ENCODE measurements at places on chromosomes 3 and 15. TPM values are rescaled to one million over a fixed set of nuclear protein-coding genes. Genes with fewer than 3 reads are reported as not detected.
A peak's percentile ranks its signal among the peaks of the same experiment; 100 is the strongest.

Gene CACNA1D
- not detected for total RNA-seq

Gene GP5
- total RNA-seq: 0.72 TPM

Gene TRIM42
- total RNA-seq: not detected

Gene IGF2BP2
- 0.52 TPM for total RNA-seq

Gene CPN2
- total RNA-seq: not detected

Gene MOBP
- not detected for total RNA-seq

Gene ARPP21
- total RNA-seq: not detected

Gene LDHAL6B
- not detected for total RNA-seq

DNA sequence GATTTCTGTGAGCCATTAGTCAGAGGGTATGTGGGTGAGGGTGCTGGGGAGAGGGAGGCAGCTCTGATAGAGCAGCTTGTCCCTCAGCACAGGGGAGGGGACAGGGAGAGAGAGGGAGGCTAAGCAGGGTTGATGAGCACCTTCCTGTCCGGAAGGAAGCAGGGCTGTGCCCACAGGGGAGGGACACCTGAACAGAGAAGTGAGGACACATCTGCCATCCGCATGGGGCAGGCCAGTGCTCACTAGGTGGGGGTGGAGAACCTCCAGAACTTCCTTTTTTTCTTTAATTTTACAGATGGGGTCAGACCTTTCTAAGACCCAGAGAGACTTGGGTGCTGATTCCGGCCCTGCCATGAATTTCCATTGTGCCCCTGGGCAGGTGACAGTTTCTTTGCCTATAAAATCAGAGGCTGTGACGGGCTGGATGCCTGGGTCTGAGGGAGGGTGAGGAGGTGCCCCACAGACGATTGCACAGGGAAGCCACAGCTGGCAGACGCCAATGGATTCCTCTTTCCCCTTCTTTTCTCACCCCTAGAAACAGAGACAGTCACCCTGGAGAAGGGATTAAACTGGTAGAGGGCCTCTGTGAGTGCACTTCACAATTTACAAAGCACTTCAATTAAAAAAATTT, 4.1 kb upstream of the TGM5 start:
- H3K27me3 ChIP-seq: peaks cover 7% of the 10 kb centered on the region
- no peaks in the 10 kb centered on the region for H3K36me3 ChIP-seq
- no peak overlapping the region for H3K27ac ChIP-seq
- H3K4me3 ChIP-seq: no peak overlapping the region
- no peaks in the 10 kb centered on the region for H3K4me1 ChIP-seq

- DNase-seq: peak; percentile 77
- no peak overlapping the region for H3K27ac ChIP-seq
- no peaks in the 10 kb centered on the region for H3K36me3 ChIP-seq
- no peaks in the 10 kb centered on the region for H3K27me3 ChIP-seq
- H3K4me1 ChIP-seq: no peaks in the 10 kb centered on the region
Observed at GRCh38 chr15:40344631-40345120, 3.9 kb upstream of the CCDC9B start.

DNA sequence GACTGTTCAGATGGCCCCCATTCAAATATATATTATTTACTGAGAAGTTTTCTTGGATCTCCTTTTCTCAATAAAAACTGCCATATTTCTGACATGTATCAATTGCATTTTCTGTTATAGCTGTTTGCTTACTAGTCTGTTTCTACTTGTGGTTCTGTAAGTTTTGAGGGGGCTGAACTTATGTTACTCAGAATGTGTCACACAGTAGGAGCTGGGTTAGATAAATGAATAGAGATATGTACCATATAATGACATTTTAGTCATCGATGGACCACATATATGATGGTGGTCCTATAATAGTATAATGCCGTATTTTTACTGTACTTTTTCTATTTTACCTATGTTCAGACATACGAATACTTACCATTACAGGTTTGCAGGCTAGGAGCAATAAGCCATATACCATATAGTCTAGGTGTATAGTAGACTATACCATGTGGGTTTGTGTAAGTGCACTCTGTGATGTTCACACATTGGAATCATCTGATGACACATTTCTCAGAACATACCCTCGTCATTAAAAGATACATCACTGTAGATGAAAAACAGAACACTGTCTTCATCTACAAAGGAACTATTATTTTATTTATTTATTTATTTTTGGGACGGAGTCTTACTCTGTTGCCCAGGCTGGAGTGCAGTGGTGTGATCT, 22.3 kb downstream of the PPP4R2 start:
- peak overlapping the region; percentile 59 for H3K27ac ChIP-seq
- H3K36me3 ChIP-seq: peaks cover 31% of the 10 kb centered on the region
- H3K4me1 ChIP-seq: peaks cover 62% of the 10 kb centered on the region
- H3K27me3 ChIP-seq: no peaks in the 10 kb centered on the region
- DNase-seq: no peak

DNA sequence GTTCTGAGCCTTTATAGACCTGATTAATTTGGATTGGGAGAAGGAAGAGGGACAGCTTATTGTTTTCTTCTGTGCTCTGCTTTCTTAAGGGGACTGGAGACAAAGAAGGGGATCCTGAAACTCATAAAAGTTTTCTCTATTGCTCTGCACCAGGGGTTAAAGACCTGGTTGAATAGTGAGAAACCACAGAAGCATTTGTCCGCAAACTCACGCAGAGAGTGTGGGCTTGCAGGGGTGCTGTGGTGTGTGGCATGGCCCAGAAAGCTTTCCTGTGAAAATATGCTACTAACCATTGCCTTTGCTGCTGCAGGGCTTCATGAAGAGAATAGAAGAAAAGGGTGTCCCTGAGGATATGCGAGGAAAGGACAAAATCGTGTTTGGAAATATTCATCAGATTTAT, 73.1 kb upstream of the UMPS start:
- H3K4me3 ChIP-seq: no peak overlapping the region
- H3K36me3 ChIP-seq: no peaks in the 10 kb centered on the region
- no peak for DNase-seq
- H3K27ac ChIP-seq: no peak overlapping the region
- H3K4me1 ChIP-seq: peaks cover 23% of the 10 kb centered on the region

DNA sequence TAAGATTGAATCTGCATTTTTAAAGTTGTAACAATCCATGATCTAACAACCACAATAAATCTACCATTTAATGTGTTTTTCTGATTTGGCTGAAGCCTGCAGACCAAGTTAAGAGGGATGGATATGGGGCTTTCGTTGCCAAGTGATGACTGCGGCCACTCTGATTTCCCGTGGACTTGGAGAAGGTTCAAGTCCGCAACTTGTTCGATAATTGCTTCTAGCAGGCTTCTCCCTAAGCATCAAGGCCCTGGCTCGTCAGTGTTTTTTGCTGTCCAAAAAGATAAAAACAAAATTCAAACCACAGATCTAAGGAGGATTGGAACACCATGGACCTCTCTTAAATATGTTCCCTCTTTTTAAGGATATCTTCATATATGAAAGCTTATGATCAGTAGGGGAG, 256.6 kb downstream of the CNTN3 start:
- no peaks in the 10 kb centered on the region for H3K27me3 ChIP-seq
- no peak overlapping the region for H3K27ac ChIP-seq
- H3K4me1 ChIP-seq: no peaks in the 10 kb centered on the region

GRCh38 chr15:54659646-54660045, 537.1 kb downstream of the RSL24D1 start:
- peaks cover 2% of the 10 kb centered on the region for H3K27me3 ChIP-seq
- no peaks in the 10 kb centered on the region for H3K36me3 ChIP-seq
- H3K27ac ChIP-seq: no peak overlapping the region
- H3K4me3 ChIP-seq: no peak overlapping the region
- no peaks in the 10 kb centered on the region for H3K4me1 ChIP-seq
- DNase-seq: no peak

GRCh38 chr15:87761736-87762509, 494.6 kb downstream of the NTRK3 start:
- peaks cover 7% of the 10 kb centered on the region for H3K4me1 ChIP-seq
- H3K4me3 ChIP-seq: no peak overlapping the region
- no peaks in the 10 kb centered on the region for H3K36me3 ChIP-seq
- DNase-seq: no peak
- peaks cover 1% of the 10 kb centered on the region for H3K27me3 ChIP-seq

GRCh38 chr3:187960820-187961219, 193.1 kb upstream of the LPP start:
- no peak overlapping the region for H3K4me3 ChIP-seq
- no peak for DNase-seq
- no peak overlapping the region for H3K27ac ChIP-seq
- H3K27me3 ChIP-seq: no peaks in the 10 kb centered on the region
- no peaks in the 10 kb centered on the region for H3K36me3 ChIP-seq
- H3K4me1 ChIP-seq: peaks cover 34% of the 10 kb centered on the region

- H3K27me3 ChIP-seq: no peaks in the 10 kb centered on the region
Observed at GRCh38 chr15:79901958-79902357, 5.1 kb upstream of the MTHFS start.

DNA sequence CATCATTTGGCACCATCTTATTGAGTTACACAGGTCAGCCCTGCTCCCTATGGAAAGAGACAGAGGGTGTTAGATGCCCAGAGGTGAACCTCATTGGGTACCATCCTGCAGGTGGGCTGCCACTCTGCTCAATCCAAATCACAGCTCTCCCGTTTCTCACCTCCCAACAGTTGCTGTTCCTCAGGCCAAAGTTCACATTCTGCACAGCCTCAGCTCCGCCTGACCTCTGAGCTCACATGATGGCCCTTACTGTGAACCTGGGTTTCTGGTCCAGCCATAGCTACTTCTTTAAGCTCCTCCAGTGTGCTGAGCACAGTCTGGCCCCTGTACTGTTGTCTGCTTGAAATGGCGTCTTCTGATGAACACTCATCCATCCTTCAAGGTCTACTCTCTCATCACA, 47.8 kb downstream of the BTD start:
- H3K27me3 ChIP-seq: peaks cover 15% of the 10 kb centered on the region
- H3K27ac ChIP-seq: no peak overlapping the region
- H3K4me1 ChIP-seq: peaks cover 41% of the 10 kb centered on the region
- no peak overlapping the region for H3K4me3 ChIP-seq
- peaks cover 10% of the 10 kb centered on the region for H3K36me3 ChIP-seq

DNA sequence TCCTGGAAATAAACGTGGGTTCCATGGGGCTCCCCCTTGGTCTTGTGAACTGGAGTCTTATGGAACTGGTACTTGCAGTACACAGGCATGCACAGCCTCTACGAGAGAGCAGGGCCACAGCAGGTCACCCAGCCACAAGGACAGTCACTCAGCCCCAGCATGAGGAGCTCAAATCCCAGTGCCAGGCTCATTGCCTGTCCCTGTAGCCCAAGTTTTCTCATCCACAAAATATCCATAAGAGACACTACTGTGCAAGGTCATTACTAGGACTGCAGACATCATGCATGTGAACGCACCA, 48.0 kb downstream of the CFAP92 start:
- no peaks in the 10 kb centered on the region for H3K4me1 ChIP-seq
- DNase-seq: no peak
- no peaks in the 10 kb centered on the region for H3K36me3 ChIP-seq
- no peak overlapping the region for H3K27ac ChIP-seq
- H3K27me3 ChIP-seq: no peaks in the 10 kb centered on the region

DNA sequence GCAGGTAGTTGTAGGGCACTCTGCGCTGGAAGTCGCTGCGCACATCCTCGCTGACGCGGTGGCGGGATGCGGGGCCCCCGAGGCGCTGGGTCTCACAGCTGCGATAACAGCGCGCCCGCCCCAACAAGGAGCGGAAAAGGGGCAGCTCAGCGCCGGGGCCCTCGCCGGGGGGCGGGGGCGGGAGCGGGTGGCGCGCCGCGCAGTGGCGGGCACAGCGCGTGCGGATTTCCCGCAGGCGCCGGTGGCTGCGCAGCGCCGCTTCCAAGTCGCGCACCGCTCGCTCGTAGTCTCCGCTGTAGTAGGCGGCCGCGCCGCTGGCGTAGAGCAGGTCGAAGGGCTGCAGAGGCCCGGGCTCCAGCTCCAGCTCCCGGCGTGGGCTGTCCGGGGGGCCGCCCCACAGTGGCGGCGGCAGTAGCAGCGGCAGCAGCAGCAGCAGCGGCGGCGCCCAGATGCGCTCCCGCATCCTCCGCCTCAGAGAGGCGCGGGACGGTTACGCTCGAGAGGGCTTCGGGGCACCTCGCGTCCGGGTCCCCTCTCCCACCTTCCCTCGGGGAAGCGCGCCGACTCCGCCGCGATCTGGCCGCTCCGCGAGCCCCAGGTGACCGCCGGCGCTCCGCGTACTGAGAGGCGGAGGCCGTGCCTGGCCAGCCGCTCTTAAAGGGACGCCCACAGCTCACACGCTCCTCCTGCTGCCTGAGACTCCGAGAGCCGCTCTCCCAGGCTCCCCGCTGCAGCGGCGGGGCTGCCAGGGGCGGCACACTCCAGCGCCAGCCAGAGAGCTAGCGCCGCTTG, at the start of gene P3H2:
Gene P3H2, minus strand, starts transcription at position 629 of the 792 bp plus-strand sequence. Its CDS starts 166 bp downstream, at position 463.
- DNase-seq: peak; percentile 45
- peaks cover 47% of the 10 kb centered on the region for H3K27me3 ChIP-seq
- peaks cover 3% of the 10 kb centered on the region for H3K4me1 ChIP-seq

GRCh38 chr15:30046430-30046829, 36.3 kb upstream of the GOLGA8J start:
- peaks cover 7% of the 10 kb centered on the region for H3K27me3 ChIP-seq
- DNase-seq: no peak
- H3K36me3 ChIP-seq: no peaks in the 10 kb centered on the region
- H3K4me3 ChIP-seq: no peak overlapping the region
- no peak overlapping the region for H3K27ac ChIP-seq
- no peaks in the 10 kb centered on the region for H3K4me1 ChIP-seq

GRCh38 chr3:426072-426471, 229.5 kb downstream of the CHL1 start:
- no peak overlapping the region for H3K4me3 ChIP-seq
- H3K27me3 ChIP-seq: no peaks in the 10 kb centered on the region
- no peak overlapping the region for H3K27ac ChIP-seq
- H3K4me1 ChIP-seq: no peaks in the 10 kb centered on the region

- peaks cover 3% of the 10 kb centered on the region for H3K27me3 ChIP-seq
- no peak overlapping the region for H3K27ac ChIP-seq
- H3K4me3 ChIP-seq: no peak overlapping the region
- no peak for DNase-seq
- H3K4me1 ChIP-seq: no peaks in the 10 kb centered on the region
- H3K36me3 ChIP-seq: no peaks in the 10 kb centered on the region
Observed at GRCh38 chr3:137612291-137612690, 151.8 kb upstream of the SOX14 start.

DNA sequence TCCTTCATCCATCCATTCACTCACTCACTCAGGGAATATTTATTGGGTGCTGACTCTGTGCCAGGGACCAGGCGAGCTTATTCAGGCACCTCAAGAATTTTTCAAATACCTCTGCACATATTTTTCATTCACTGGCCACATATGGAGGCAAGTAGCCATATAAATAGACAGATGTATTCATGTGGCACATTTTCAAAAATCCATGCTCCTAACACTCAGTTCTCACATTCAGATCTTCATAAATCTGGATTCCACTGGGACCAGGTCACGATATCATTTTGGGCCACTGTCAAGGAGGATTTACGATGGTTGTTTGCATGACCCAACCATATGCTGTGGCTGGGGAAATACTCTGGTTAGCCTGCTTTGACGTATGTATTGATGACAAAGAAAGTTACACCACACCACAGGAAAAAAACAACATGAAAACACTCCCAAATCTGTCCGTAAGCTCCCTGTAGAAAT, 241.8 kb upstream of the LRTM1 start:
- no peaks in the 10 kb centered on the region for H3K36me3 ChIP-seq
- no peak for DNase-seq
- H3K4me3 ChIP-seq: no peak overlapping the region
- no peaks in the 10 kb centered on the region for H3K4me1 ChIP-seq
- H3K27ac ChIP-seq: no peak overlapping the region

Measured in activated CD8-positive, alpha-beta T cell treated with anti-CD3 and anti-CD28 coated beads for 36 hours (primary cell).